Hepatocyte (in vitro differentiated cells): ENCODE measurements at places on chromosomes 4 and X.

DNA sequence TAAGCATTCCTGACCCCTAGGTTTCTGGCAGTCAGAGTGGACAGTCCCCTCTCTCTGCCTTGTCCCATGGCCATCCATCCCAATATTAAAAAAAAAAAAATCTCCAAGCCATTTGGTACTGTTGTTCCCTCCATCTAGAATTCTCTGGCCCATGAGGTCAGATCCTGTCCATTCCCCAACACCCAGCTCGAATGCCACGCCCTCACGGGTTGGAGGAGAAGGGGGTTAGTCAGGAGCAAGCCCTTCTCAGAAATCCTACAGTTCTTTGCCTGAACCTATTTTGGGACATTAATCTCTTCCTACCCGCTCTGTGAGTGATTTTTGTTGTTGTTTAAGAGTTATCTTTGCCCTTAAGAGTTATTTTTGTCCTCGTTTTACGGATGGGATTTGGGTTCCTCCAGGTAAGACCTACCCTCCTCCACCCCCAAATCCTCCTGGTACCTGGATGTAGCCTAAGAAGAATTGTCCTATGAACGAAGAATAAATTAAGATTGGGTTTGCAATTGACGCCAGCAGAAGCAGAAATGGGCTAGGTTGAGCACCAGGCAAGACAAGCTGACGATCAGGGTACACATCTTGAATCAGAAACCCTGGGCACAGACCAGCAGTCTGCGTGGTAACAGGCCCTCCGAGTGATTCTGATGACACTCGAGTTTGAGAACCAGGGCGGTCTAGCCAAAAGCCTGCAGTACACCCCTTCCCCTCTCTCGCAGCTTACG lies 977 bp downstream of the RNF175 start:
- no peak for DNase-seq

GRCh38 chr4:35970366-35970960 lies 273.9 kb downstream of the ARAP2 start:
- no peak for DNase-seq

- DNase-seq: no peak
These were observed 108.3 kb downstream of the CDS1 start for GRCh38 chr4:84691170-84691691.

- no peak for DNase-seq
These were observed 233.8 kb downstream of the ENOX2 start for GRCh38 chrX:130669233-130669632.

GRCh38 chr4:137608085-137608484 lies 75.8 kb upstream of the PCDH18 start:
- peak; percentile 8 for DNase-seq

DNA sequence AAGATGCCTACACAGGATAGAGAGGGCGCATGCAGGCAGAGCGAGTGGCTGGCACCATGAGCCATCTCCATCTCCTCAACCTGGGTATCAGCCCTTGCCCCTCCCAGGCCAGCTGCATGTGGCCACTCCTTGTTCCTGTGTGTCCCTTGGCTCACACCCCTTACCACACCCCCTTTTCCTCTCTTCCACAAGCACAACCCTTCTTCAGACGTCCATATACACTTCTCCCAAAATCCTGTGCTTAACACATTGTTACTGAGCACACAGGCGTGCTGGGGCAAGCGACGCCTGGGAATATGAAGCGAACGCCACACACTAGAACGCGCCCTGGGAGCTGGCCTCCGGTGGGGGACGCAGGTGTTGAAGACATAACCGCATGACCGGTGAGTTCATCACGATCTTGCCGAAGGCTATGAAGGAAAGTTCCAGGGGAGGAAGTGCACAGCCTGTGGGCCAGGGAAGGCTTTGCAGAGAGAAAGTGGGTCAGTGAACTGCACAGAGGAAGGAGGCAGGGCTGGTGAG lies 19.1 kb upstream of the KIAA0232 start:
- DNase-seq: no peak

DNA sequence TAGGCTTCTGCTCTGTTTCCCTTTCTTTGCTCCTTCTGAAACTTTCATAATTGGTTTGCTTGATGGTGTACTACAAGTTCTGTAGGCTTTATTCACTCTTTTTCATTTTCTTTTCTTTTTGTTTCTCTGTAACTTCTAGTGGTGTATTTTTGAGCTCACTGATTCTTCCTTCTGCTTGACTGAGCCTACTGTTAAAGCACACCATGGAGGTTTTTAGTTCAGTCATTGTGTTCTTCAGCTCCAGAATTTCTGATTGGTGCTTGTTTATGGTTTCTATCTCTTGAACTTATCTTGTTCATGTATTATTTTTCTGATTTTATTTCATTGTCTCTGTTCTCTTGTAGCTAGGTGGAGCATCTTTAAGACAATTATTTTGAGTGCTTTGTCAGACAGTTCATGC lies 33.4 kb upstream of the C4orf54 start:
- DNase-seq: no peak

GRCh38 chrX:131977619-131978018 lies 45.5 kb upstream of the STK26 start:
- no peak for DNase-seq

- DNase-seq: no peak
These were observed 229.4 kb upstream of the FTHL17 start for GRCh38 chrX:31301203-31301602.

- DNase-seq: peak; percentile 34
These were observed 1.3 kb downstream of the CHST7 start for GRCh38 chrX:46574774-46575381.

GRCh38 chrX:129739578-129739977 lies 799 bp downstream of the XPNPEP2 start:
- no peak for DNase-seq

- no peak for DNase-seq
These were observed 60.4 kb downstream of the PPEF2 start for GRCh38 chr4:75841641-75842520.

DNA sequence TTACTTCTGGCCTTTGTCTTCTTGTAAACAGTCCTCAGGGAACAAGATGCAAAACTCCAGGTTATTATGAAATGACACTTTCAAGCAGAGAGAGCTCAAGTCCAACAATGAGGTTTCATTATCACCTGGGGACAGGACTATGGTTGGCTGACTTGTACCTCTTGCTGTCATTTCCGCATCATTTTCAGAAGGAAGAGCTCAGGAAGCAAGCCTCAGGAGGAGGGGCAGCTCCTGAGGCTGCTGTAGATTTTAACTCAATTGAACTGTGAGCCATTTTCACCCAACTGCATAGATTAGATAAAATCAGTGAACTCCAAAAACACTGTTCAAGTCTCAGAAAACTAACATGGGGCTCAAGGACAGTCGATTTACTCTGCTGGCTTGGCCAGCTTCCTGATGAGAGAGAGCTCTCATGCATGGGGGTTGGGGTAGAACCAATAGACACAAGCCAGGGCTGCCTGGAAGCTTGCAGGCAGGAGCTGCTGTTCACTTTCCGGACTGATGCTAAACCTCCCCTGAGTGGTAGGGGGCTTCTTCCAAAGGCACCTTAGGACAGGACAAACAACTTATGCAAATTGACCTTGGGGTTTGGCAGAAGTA lies 23.6 kb downstream of the TMEM255A start:
- no peak for DNase-seq

GRCh38 chr4:119980456-119980855 lies 86.2 kb downstream of the MAD2L1 start:
- no peak for DNase-seq

DNA sequence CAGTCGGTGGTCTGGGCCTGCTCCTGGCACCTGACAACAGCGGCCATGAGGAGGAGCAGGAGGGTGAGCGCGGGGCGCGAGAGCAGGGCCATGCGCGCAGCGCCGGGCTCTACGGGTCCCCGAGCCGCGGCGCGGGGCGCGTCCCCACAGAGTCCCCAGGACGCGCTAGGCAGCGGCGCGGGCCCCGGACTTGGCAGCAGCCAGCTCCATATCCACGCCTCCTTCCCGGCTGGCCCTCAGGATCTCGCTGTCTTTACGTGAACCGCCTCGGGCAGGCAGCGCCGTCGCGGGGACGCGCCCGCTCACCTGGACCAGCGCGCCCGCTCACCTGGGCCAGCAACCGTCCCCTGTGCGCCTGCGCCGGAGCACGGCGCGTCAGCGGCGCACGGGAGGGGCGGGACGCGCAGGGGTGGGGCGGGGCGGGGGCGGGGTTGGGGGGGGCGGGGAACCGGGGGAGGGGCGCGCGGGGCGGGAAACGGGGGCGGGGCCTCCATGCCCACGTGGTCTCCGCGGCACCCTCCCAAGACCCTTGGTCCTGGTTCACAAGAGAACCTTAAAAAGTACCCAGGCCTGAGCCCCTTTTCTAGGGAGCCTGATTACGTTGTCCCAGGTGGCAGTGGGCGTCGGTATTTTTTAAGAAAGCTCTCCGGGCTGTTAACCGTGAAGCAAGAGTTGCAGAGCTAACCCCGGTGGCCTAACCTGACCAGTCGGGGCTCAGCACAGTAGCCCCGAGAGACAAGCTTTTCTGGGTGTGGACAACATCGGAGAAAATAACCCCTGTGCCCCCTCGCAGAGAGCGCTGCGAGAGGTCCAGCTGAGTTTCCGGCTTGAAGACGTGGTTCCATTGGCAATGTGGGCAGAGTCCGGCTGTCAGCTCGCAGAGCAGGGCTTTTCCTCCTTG lies at the start of gene PLA2G12A:
TSS of gene PLA2G12A (minus strand) at position 353 of the 901 bp plus-strand sequence. CDS start at position 92, 261 bp downstream.
- peak; percentile 94 for DNase-seq

GRCh38 chr4:139416073-139416673 lies 37.7 kb upstream of the RAB33B start:
- DNase-seq: peak; percentile 40
